ENCODE measurements at places on chromosomes 4 and X.
A peak's percentile ranks its signal among the peaks of the same experiment; 100 is the strongest.

- peak; percentile 10 for DNase-seq
Observed at GRCh38 chr4:154559494-154560418, 3.1 kb upstream of the FGB start.

- DNase-seq, result no peak
Observed at GRCh38 chr4:75718529-75718928, 5.8 kb upstream of the USO1 start.

DNA sequence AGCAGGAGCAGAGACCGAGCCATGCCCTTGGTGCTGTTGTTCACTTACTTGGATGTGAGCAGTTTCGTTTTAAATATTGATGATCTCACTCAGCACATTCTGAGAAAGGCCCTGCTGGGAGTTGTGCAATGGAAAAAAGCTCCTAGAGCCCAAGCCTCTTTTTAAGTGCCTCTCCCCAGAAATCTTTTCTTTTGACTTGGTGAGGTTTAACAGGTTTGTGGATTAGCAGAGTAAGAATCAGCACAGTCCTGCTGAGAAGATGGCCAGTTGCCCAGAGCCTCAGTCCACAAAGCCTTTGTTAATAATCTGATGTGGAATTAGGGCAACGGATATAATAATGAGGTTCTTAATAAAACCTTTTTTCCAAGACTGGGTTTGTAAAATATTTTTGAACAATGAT lies 157.5 kb upstream of the ATP6AP2 start:
- peak; percentile 28 for DNase-seq

DNA sequence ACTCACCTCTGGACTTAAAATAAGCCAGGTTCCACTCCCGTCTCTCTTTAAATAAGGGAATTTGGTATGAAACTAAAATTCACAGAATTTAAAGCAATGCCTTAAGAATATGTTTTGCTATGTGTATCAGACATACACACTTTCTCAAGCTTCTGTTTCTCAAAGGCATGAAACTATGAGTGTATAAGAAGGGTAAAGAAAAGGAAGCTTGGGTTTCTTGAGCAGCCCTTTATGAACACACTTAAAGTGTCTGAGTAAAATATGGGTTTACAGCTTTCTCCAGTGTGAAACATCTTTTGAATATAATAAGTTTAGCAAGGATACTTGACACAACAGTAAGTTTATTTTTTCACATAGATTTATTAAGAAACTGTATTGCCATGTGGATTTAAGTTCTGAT lies 370.5 kb downstream of the TMA16 start:
- no peak for DNase-seq

DNA sequence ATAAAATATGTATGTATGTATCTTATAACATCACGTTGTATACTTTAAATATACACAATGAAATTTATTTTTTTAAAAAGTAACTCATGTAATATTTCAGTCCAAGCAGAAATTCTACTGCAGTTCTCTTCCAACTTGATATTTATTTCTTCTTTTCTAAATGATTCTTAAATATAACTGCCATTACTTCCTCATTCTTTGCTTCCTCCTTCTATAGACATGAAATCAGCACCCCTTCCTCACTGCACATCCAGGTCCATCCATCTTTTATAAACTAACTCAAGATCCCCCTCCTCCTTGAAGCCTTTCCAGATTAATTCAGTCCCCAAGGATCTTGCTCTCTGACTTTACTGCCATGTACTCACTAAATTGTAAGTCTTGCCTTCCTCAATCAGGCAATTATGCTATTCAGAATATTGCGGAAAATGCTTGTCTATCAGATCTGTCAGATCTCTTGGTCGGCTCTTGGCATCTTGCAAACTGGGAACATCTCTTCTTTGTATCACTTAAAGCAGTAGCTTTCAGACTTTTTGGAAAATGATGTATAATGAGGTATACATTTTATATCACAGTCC lies 3.7 kb downstream of the GPRIN3 start:
- no peak for DNase-seq

DNA sequence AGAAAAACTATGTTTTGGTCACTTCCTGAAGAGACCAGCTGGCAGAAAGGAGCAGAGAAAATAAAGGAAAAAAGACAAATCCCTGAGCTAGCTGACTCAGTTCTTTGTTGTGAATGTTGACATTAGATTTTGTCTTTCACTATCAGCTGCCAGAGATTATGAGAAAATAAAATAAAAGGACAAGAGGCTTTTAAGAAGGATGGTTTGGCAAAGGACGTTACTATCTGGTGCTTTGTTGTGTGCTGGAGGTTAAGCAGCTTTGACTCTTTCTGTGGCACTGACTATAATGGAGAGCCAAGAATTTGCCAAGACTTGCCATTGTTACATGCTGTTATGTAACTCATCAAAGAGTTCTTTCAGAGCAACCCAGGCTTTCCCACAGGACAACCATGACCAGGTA lies 12.1 kb downstream of the ASB5 start:
- no peak for DNase-seq

- DNase-seq, result no peak
Observed at GRCh38 chrX:74179990-74180389, 124.0 kb upstream of the ZCCHC13 start.

DNA sequence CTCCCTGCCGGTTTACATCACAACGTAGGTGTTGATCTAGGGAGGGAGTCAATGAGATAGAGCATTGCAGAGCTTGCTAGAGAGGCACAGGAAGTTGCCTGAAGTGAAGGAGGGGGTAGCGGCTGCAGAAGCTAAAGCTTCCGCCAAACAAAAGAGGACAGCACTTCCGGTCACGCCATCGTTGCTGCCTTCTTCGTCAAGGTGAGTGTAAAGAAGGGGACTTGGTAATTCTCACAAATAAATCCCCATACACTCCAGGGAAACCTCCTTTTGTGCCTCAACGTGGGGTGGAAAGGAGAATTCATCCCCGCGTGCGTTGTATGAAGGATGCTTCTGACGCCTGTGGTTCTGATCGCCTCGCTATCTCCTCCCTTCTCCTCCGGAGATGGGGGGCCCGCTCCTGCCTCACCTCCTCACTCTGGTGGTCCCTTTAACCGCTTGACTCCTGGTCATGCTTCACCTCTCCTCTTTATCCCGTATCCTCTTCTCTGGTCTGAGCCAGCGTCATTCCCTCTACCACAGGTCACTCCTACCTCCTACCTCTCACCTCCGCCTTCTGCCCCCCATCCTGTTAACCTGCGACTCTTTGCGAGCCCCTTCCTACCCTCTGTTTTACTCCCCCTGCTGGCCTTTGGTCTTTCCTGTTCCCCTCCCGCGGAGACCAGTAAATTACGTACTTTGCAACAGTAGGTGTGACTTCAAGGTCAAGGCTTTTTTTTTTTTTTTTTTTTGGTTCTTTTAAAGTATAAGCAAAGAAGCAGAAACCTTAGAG lies 59.9 kb downstream of the GSPT2 start:
- peak; percentile 13 for DNase-seq

GRCh38 chr4:53040459-53040815 lies 178.3 kb downstream of the RASL11B start:
- no peak for DNase-seq
